ENCODE measurements at places on chromosomes 2 and 18.
A peak's percentile ranks its signal among the peaks of the same experiment; 100 is the strongest.

DNA sequence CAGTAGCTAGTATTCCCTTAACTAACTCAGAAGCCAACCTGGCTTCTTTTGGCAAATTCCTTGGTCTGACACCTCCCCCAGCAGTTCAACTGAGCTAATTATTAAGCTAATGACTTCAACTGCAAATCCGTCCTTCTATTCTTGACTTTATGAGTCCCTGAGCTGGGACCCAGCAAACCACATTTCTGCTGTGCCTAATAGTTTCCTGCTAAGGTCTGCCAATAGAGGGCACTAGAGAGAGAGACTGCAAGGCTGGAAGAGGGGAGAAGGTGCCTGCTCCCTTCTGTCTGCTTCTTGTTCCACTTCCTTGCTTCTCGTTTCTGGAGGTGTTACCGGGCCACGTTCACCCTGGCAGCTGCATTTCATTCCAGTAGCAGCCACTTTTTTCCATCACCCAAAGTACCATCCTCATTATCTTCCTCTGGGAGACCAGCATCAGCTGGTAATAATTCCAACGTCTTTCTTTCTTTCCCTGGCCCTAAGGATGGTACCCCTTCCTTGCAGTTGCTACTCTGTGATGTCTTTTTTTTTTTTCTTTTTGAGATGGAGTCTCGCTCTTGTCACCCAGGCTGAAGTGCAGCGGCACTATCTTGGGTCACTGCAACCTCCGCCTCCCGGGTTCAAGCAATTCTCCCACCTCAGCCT, 352.0 kb downstream of the TNS1 start:
- DNase-seq: peak; percentile 70

DNA sequence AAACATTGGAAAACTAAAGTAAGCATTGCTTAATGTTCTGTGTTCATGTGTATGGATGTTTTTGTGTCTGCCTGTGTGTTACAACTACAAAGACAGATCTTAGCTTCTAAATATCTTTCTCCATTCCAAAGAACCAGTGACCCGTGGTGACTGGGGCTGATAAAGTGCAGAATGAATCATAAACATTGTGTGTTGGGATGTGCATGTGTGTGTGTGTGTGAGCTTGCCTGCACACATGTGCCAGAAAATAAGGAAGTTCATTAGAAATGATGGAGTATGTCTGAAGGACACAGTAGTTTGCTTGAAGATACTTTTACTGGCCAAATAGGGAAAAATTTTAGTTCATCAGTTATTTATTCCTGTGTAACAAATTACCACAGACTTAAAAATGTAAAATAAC, 756.6 kb upstream of the CELF4 start:
- no peak for DNase-seq

GRCh38 chr2:219440388-219441256, 6.0 kb downstream of the SPEG start:
- peak; percentile 45 for DNase-seq

DNA sequence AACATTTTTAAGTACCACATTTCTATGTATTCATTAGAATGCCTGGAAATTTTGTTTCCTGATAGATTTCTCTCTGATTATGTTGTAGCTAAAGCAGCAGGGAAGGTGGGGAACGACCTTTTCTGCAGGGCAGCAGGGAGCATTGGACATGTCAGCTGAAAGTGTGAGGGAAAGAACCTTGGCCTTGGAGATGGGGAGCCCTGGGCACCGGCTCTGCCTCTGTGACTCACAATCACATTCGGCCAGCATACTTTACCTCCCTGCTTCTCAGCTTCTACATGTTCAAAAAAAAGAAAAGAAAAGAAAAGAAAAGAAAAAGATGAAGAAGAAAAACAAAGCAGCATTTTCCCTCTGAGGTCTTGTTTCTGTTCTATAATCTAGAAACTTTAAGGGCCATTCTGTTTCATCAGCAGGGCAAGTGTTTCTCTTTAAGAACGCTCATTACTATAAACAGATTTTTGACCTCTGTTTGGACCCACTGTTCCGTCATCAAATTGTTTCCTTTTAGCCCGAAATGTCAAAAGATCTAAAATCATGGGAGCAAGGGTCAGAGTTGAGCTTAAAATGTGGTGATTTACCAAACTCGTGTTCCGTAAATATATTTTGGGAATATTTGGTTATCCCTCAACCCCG, 27.9 kb downstream of the SETBP1 start:
- DNase-seq: no peak

DNA sequence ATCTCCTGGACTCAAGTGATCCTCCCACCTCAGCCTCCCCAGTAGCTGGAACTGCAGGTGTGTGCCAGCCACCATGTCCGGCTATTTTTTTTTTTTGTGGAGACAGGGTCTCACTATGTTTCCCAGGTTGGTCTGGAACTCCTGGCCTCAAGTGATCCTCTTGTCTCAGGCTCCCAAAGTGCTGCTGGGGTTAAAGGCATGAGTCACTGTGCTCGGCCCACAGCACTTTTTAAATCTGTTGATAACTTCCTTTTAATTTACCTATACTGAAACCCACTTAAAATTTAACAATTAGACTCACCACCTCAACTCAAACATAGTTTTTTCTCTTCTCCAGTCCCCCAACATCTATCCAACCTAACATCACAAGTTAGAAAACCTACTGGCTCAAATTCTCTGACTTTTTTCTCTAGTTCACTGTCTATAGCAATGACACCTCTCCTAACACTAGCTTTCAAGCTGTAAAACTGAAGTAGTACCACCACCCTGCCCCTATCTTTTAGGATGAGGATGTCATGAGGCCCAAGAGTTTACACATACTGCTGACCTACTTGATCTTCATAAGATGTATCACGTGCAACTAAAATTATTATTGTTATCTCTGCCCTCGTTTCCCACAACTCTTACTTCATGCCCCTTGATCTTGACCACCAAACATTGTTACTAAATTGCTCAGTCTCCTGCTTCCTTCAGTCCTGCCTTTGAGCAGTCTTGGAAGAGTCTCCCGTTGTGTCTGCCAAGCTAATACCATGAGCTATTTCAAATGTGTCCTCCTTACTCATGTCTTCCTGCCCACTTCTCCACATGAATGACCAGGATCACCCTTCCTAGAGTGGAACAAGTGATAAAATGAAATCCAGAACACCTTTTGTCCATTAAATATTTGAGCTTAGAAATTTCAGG, 142.3 kb upstream of the ZFP36L2 start:
- no peak for DNase-seq

GRCh38 chr18:76765649-76766048, 56.7 kb upstream of the ZNF236 start:
- peak; percentile 7 for DNase-seq

All from fibroblast of skin of back (primary cell).